ENCODE measurements at places on chromosomes 3 and 15. TPM values are rescaled to one million over a fixed set of nuclear protein-coding genes. Genes with fewer than 3 reads are reported as not detected.

The CNTN4 gene
- not detected for total RNA-seq

The CYP11A1 gene
- not detected for total RNA-seq

The TMC3 gene
- total RNA-seq = not detected

The RPL4 gene
- total RNA-seq = 2,338 TPM

The GNL3 gene
- total RNA-seq = 67.5 TPM

The ANKRD63 gene
- total RNA-seq = not detected

The DZIP1L gene
- not detected for total RNA-seq

The CILP gene
- not detected for total RNA-seq

The EIF4E3 gene
- 76.9 TPM for total RNA-seq

The RHCG gene
- not detected for total RNA-seq

The MAPKAPK3 gene
- total RNA-seq = 146 TPM

The TRIM42 gene
- not detected for total RNA-seq

The GOLGA6L7 gene
- not detected for total RNA-seq

The LHFPL4 gene
- total RNA-seq = not detected

The CASR gene
- 0.15 TPM for total RNA-seq

The SLC6A20 gene
- total RNA-seq = not detected

The LNP1 gene
- total RNA-seq = 1.9 TPM

The ROPN1B gene
- total RNA-seq = not detected

The MESP2 gene
- not detected for total RNA-seq

The SATB1 gene
- total RNA-seq = 263 TPM

The ARNT2 gene
- total RNA-seq = not detected

The SPG21 gene
- 55.6 TPM for total RNA-seq

The ZMYND10 gene
- total RNA-seq = 1.7 TPM

The CLRN1 gene
- not detected for total RNA-seq

The PHLDB2 gene
- total RNA-seq = 4.6 TPM

The OIP5 gene
- total RNA-seq = 15.2 TPM

The PDIA3 gene
- total RNA-seq = 290 TPM

The ACKR2 gene
- 2.0 TPM for total RNA-seq

The UBL7 gene
- 54.7 TPM for total RNA-seq

Data from activated CD4-positive, alpha-beta memory T cell treated with anti-CD3 and anti-CD28 coated beads, Interleukin-2, amount 10 ng/mL, durations not matched to agents 7 days and 5 days (primary cell).